ENCODE measurements at places on chromosomes 2 and 18. TPM values are rescaled to one million over a fixed set of nuclear protein-coding genes. Genes with fewer than 3 reads are reported as not detected.

The POTEI gene
- total RNA-seq, result not detected

The SERPINB10 gene
- total RNA-seq, result not detected

The UBXN4 gene
- 91.1 TPM for total RNA-seq

The SCYGR8 gene
- not detected for total RNA-seq

The DTNB gene
- total RNA-seq, result 9.1 TPM

The STK25 gene
- 104 TPM for total RNA-seq

The RHOB gene
- total RNA-seq, result 14.6 TPM

The ABCA12 gene
- total RNA-seq, result not detected

DNA sequence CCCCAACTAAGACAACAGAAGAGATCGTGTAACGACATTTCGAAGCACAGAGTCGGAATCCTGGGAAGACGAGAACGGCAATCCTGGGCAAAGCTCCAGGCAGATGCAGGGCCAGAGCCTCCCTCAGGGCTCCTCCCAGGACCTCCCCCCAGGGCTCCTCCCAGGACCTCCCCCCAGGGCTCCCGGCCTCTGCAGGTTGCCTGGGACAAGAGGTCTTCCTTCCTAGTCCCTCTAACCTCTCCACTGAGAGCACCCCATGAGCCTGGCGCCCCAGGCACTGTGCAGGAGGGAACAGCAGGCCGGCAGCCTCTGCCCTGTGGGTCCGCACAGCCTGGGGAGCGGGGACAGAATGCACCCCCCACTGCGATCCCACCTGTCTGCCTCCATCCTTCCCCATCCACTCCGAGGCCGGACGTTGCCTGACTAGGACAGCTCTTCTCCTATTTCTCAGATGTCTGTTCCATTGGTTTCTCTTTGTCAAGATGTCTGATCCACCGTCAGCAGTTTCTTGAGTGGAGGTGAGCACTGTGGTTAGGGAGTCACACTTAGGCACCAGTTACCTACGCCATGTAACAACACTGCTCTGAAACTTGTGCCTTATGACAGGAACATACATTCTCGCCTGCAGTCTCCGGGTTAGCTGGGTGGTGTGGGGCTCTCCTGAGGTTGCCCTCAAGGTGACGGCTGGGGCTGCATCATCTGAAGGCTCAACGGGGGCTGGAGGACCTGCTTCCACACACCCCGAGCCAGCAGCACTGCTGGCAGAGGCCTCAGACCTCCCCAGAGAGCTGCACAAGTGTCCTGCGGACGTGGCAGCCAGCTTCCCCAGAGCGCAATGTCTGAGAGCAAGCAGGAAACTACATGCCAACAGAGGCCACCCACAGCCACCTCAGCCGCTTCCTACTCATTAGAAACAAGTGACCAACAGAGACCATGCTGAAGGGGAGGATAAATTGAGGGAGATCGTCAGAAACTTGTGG lies 28.9 kb downstream of the ADI1 start:
- no peak for DNase-seq

DNA sequence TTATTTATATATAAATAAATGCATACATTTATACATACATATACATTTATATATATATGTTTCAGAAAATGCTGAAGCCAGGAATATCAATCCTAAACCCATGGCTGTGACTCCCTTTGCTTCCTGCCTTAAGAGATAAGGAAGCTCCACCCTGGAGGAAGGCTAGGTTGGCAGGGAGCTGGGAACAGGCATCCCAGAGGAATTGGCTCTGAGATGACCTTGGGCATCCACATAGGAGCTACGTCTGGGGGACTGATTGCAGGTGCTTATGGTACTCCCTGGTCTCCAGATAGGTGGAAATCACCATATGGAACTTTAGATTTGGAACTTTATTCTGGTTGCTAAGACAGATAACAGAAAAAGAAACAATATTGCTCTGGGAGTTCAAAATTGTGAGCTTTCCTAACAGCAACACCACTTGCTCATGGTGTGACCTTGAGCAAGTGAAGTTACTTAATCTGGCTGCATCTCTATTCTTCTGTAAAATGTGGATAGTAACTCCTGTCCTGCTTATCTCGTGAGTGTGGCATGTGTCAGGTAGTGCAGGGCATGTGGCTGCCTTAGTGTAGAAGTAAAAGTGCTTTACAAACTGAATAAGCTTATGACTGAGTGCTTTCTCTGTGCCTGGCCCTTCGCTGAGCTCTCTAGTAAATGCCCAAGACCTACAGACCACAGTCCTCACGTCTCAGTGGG lies 341.0 kb downstream of the MEIS1 start:
- no peak for DNase-seq

DNA sequence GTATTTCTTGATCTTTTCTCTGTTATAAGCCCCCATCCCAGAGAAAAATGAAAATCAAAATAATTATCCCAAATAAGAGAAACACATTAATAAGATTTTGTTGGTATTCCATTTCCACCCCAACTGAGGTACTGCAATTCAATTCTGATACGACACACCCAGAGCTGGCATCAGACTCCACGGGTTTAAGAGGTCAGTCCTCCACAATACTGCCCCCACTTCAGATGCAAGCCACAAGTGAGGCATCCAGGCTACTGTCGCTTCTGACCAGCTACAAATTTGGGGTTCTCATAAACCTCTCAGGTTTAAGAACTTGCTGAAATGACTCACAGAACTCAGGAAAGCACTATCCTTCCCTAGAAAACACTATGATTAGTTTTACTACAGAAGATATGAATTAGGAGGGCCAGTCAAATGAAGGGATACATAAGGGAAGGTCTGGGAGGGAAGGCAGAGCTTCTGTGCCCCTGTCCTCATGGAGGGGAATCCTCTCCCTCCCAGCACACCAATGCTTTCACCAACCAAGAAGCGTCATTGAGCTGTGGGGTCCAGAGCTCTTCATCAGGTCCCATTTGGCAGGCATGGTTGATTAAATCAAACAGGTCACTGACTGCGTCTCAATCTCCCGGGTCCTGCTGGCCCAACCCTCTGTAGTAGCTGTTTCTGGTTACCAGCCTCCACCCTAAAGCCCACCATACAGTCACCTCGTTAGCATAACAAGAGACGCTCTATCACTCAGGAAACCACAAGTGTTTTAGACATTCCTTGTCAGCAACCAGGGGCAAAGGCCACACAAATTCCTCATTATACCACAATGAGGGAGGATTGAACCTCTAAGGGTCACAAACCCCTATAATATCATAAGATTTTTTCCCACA lies 46.2 kb downstream of the IWS1 start:
- no peak for DNase-seq

DNA sequence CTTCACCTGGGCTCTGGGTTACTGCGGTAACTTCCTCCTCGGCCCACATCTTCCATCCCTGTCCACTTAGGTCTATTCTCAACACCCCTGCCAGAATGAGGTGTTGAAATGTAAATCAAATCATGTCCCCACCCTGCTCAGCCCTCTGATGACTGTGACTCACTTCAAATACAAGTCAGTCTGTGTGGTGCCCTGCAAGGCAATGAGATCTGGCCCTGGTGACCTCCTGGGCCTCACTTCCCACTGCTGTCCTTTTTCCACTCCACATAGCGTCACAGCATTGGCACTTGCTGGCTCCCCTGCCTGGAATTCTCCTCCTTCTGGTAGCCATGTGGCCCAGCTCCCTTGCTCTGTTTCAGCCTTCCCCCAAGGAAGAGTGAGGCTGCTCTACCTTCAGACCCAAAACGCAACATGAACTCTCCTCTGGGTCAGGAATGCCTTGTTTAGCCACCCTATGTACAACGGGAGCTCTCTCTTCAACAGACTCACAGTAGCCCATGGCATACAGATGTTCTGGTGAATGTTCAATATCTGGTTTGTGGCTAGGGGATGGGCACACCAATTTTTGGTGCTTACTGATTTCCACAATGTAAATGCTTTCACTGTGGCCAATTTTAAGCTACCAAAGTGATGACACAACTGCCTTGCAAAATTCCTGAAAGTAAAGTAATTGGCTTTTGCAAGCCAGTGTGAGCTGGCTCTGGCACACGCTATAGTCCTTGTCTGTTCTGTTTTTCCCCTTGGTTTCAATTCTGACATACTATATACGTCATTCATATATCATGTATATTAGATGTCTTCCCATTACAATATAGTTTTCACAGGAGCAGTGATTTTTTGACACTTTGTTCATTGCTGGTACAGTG lies 550.3 kb upstream of the HS6ST1 start:
- DNase-seq, result no peak

- no peak for DNase-seq
Measured at GRCh38 chr2:181106789-181107627, 126.6 kb downstream of the UBE2E3 start.

DNA sequence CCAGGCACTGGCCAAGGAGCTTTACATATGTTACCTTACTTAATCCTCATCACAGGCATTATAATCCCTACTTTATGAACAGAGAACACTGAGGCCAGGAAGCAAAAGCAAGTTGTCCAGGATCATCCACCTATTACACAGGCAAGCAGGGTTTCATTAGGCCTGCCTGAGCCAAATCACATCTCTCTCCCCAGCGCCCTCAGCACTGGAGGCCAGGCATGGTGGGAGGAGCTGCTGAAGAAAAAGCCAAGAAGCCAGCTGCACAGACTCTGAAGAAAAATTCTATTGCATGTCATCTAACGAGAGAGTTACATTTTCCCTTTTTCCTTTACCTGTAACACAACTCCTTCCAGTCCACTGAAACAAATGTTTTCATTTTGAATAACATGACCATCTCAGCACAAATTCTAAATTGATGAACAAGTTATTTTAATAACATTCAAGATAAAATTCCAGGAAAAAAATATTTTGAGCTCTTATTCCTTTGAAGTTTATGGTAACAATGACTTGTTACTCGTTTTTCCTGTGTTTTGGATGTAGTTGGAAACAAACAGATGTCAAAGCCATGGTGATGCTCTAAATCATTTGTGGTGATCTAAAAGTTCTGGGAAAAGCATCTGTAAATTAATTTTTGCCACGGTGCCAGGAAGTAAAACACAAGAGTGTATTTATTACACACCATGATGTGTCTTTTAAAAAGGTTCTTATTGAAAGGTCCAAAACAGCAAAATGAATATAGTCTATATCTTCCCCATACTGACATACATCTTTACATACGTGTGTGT lies 139.0 kb upstream of the ITGB6 start:
- DNase-seq, result no peak

- DNase-seq, result no peak
Measured at GRCh38 chr2:156526950-156527636, 90.9 kb downstream of the GPD2 start.

DNA sequence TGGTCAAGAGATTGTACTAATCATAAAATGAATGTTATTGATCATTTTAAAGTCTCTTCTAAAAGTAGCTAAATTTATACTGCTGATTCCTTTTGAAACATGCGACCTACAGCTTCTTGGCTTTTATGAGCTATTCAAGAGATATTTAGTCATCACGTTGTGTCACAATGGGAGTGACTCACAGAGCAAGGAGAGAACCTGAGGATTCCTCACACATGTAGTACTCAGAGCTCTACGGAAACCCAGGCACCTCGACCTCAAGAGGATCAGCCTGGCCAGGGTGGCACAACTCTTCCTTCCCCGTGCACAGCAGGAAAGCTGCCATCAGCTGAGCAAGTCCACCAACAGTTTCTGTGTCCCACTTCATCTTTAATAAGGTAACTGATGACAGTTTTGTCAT lies at the start of gene DHRS9:
Gene DHRS9, plus strand, starts transcription at position 223 of the 400 bp plus-strand sequence. CDS start 12,019 bp downstream, outside the sequence.
- no peak for DNase-seq

DNA sequence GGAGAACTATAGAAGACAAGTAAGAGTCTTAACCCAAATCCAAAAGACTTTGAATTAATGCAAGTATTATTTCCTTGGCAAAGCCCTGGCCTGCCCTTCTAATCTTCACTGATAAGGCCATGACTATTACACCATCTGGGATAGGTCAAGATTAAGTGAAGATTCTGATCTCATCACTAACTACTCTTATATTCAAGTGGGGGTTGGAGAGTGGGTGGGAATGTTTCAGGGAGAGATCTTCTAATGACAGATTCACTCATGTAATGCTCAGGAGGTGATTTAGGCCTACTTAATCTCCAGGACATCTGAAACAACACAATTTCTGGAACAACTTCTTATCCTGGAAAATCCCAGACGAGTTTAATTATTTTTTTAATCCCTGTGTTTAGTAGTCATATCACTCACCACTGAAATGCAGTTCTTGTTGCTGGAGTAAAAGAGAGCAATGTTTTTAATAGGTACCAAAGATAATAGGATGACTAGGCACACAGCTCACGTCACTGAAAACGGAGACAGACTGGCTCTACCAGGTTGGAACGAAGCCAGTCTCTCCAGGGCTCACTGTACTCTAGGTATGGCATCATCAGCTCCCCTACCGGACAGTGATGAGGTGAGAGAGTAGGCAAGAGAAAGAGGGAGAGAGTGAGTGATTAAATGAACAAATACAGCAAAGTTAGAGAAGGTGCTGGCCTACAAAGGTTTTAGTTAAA lies 133.1 kb downstream of the NCKAP5 start:
- no peak for DNase-seq

- no peak for DNase-seq
Measured at GRCh38 chr18:70072678-70073077, 125.0 kb upstream of the CD226 start.

GRCh38 chr18:45378933-45379332 lies 236.3 kb upstream of the SLC14A2 start:
- no peak for DNase-seq

DNA sequence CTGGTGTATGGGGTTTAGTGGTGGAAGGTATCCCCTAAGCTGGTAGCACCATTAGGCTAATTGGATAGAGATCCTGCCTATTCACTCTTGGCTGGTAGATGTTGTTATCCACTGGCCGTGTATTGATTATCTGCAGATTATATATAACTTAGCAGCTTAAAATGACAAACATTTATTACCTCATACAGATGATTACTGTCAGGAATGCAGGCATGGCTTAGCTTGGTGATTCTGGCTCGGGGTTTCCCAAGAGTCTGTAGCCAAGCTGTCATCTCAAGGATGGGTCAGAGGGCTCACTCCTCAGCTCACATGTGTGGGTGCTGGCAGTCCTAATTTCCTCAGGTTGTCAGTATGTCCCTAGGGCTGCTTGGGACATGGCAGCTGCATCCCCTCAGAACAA lies 465.8 kb downstream of the PARD3B start:
- DNase-seq, result no peak

GRCh38 chr2:144516981-144517865 lies 2.7 kb downstream of the ZEB2 start:
- peak; percentile 42 for DNase-seq

DNA sequence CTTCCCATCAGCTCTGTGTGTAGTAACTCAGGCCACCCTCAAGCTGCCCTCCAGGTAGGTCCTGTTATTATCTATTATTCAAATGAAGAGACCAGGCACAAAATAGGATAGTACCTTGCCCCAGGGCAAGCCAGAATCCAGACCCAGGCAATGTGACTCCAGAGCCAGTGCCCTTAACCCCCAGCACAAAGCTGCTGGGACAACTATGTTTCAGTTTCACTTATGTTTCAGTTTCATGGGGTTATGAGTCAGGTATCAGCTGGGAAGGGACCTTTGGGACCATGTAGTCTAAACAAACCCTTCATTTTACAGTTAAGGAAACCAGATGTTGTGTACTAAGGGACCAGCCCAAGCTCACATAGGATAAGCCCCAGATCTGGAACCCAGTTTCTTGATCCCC lies 10.0 kb downstream of the HK2 start:
- DNase-seq, result peak; percentile 20

DNA sequence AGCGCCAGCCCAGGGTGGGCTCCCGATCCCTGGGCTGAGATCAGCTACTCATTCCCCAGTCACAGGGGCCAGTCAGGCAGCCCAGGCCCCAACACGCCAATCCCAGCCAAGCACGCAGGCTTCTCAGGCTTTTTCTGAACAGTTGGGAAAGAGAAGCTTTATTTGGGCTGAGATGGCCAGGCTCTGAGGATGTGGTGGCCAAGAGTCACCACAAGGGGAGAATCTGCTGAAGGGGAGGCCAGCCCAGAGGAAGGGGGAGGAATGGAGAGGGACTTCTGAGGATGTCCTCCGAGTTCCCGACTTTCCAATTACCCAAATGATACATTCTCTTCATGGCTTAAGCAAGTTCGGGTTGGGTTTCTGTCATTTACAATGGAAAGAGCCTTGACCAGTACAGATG lies 2.8 kb upstream of the DIPK1C start:
- no peak for DNase-seq
